ENCODE measurements at places on chromosomes 11 and 22. TPM values are rescaled to one million over a fixed set of nuclear protein-coding genes. Genes with fewer than 3 reads are reported as not detected.

Gene OR8H3
- not detected for total RNA-seq

Gene SUSD2
- 0.25 TPM for total RNA-seq

Gene INPP5J
- total RNA-seq: 2.5 TPM

Gene GNB1L
- 3.4 TPM for total RNA-seq

Gene IL18
- total RNA-seq: 2.0 TPM

Gene TMEM41B
- total RNA-seq: 37.4 TPM

Gene GRAMD1B
- total RNA-seq: 41.8 TPM

Gene AIFM3
- 2.5 TPM for total RNA-seq

Data from temporal lobe (tissue), 4 donors.